ENCODE measurements at places on chromosomes 11 and 22.

- DNase-seq, result peak; percentile 33
Measured at GRCh38 chr11:110858547-110858921, 146.3 kb upstream of the ARHGAP20 start.

- DNase-seq, result peak; percentile 87
Measured at GRCh38 chr11:134050541-134051383, 18.1 kb upstream of the JAM3 start.

GRCh38 chr11:110355011-110355744 is 58.8 kb upstream of the RDX start:
- DNase-seq, result peak; percentile 67

DNA sequence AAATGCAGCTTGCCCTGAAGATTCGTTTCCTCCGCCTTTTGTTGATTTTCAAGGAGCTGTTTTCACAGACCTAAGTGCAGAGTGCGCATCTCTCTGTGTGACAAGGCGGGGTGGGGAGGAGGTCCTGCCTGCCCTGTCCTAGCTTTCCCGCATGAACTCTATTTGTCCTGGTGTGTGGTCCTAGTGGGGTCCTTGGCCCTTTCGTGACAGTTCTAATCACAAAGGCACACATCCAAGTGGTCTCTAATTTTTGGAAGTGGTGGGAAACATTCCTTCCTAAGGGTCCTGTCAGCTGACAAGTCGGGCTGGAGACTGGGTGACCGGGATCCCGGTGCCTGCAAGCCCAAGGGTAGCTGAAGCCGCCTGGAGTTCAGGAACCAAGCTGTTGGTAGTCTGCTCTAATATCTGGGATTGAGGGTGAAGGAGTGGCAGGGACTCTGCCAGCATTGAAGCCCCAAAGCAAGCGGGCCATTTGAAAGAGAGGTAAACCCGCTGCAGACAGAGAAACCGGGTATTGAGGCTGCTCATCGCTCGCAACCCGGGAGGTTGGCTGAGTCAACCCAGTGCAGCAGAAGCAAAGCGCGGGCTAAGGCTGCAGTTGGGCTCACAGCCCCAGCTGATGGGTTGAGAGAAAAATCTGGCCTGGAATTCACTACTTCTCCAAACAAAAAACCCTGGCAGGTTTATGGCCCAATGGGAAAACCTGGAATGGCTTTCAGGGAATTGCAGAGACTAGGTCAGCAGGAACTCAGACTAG is 28.1 kb upstream of the FBXO3 start:
- DNase-seq, result peak; percentile 85

DNA sequence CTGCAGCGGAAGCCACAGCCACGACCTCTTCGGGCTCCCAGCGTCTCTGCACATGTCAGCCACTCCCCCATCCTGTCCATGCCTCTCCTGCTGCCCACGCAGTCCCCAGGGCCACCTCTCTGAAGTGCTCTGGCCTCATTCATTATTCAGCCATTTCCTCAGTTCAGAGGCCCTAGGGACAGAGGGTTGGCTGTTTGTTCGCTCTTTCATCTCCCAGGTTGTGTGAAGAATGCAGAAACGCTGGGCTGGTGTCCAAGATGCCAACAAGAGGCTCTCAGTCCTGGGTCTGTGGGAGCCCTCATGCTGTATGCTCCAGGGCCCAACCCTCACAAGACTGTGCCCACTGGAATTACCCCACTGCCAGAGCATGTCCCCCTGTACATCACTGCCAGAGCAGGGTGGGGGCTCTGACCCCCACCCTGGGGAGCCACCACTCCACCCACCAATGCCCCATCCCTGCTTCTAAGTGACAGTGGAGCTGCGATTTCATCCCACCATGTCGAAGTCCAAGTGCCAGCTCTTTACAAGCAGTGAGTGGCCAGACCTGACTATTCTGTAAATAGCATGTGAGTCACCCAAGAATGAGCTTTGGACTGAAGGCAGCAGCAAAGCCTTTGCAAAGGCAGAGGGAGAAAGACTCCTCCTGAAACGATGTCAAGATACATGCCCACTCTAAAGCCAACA is 209.6 kb downstream of the BUD13 start:
- peak; percentile 76 for DNase-seq

DNA sequence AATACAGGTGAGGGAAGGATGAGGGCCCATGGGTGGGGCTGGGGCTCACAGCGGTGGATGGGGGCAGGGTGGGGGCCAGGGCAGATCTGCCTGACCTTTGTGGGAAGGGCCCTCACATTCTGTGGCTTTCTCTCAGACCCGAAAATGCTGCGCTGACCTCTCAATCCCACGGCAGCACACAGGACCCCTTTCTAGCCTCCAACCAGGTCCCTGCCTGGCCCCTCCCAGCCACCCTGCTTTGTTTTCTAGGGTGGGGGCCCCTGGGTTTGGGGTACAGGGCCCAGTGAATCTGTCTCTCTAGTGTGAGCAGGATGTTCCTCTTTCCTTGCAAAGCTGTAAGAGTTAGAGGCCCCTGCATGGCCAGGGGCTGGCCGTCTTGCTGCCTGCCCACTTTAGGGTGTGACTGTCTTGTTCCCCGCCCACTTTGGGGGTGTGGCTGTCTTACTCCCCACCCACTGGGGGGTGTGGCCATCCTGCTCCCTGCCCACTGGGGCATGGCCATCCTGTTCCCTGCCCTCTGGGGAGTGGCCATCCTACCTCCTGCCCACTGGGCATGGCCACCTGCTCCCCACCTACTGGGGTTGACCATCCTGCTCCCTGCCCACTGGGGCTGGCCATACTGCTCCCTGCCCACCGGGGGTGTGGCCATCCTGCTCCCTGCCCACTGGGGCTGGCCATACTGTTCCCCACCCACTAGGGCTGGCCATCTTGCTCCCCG is 11.5 kb downstream of the PARVG start:
- no peak for DNase-seq

DNA sequence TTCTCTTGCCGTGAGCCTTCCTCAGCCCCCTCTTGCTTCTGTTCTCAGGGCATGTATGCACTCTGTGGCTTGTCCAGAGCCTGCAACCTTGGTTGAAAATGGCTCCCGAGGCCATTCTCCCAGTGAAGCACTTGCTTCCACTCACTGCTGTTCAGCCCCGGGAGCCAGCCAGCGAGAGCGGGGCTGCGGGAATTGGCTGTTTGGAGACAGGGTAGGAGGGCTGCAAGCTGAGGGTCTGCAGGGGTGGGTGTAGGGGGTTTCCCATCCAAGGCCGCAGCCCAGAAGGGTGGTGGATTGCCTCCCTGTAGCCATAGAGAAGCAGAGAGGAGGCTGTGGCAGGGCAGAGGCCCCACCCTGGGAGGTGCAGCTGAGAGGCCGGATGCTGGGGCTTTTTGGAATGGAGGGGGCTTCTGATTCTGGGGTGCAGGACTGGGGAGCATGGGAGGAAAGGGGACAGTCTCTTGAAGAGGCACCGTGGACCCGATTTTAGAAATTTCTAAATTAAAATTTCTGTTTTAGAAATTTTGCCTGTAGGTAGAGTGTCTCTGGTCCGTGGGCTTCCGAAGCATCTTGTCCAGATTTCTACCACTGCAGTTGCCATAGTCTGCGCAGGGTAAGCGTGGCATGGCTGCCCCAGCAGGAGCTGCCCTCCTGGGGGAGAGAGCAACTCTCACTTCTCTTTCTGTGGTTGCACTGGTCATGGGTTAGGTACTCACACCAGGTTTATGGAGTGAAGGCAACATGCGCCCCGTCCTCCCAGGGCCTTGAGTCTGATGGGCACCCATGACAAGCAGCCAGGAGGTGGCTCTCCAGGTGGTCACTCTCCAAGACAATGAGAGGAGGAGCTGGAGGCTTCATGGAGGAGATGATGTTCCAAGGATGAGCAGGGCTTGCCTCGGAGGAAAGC is 100.2 kb downstream of the TBC1D22A start:
- DNase-seq, result no peak

DNA sequence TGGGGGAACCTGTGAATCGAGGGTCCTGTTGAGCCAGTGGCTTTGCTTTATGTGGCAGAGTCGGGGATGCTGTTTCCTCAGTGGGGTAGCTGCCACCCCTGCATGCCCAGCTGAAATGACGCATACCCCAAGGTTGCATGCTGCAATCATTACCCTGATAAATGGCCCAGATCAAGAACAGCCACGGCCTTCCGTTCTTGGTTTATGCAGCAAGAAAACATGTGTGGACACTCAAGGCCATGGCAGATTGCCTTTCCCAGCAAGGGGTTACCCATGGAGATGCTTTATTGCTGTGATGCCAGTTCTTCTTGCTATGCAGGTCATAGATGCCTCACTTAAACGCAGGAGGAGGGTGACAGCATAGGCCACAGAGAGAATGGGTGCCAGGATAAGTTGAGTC is 14.3 kb upstream of the SREBF2 start:
- no peak for DNase-seq

DNA sequence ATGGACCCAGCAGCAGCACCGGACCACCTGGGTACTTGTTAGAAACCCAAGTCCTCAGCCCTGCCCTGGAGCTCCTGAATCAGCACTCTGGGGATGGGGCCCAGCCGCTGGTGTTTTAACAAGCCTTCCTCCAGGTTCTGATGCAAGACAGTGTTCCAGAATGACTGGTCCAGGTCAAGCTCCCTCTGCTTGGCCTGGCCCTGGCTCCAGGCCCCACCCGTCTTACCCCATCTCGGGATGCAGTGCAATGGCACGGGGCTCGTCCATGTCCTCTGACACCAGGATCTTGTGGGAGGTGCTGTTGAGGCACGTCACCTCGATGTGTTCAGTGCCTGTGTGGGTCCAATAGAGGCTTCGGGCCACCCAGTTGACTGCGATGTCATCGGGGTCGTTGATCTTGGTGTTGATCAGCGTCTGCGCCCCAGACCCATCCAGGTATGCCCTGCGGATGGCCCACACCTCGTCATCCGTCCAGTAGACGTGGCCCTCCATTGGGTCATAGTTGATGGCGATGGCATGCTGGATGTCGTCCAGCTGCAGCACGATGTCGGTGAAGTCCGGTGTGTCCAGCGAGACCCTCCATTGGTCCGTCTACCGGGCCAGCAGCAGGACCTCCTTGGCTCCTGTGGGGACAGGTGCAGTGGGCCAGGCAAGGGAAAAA is 140.3 kb downstream of the CRYBB2 start:
- DNase-seq, result no peak

DNA sequence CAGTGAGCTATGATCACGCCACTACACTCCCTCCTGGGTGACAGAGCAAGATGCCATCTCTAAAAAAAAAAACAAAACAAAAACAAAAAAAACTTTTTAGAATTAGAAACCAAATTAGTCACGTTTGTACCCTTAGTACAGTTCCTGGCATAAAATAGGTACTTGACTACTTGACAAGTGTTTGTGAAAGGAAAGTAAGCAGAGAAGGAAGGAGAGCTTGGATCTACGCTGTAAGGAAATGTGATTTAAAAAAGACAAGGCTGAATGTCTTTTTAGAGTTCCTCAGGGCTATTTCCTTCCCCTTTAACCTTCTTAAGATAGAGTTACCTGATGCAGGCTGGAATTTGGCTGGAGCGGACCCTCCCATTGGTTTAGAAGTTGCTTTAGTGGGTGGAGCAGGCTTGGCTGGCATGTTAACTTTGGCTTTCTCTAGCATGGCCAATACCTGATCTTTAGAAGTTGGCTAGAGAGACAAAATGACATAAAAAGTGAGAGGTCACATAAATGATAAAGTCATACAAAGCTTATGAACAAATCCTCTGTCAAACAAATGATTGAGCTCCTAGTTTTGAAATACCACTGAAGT is 50.7 kb downstream of the F2 start:
- DNase-seq, result no peak

GRCh38 chr11:74011360-74012073 is 2.6 kb upstream of the UCP3 start:
- no peak for DNase-seq

- no peak for DNase-seq
Measured at GRCh38 chr22:37609240-37610152, 862 bp downstream of the GGA1 start.

DNA sequence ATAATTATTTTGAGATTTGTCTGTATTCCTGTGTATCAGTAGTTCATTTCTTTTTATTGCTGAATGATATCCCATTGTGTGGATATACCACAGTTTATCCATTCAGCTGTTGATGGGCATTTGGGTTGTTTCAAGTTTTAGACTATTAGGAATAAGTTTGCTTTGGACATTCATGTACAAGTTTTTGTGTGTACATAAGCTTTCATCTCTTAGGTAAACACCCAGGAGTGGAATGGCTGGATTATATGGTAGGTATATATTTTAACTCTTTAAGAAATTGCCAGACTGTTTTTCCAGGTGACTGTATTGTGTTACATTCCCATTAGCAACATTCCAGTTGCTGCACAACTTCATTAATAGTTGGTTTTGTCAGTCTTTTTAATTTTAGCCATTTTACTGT is 52.0 kb downstream of the ARHGEF12 start:
- DNase-seq, result no peak

DNA sequence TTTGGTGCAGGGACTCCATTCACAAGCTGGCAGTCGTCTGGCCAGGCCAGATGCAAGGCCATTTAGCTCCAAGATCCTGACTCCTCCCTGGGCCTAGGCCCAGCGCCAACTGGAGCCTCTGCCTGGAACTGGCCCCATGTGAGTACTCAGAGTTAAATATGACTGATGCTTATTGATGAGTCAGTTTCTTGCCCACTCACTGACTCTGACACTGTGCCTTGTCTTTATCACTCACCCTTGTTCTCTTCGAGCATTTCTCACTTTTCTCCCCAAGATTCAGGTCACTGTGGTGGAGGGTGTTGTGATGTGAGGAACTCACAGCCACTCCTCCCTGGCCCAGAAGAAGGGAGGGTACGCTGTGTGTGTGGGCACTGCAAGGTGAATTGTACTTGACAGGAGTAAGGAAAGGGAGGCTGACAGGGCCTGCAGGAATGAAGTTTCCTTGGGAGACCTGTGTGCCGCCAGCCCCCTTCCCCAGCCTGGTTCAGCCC is 23.2 kb upstream of the ST3GAL4 start:
- DNase-seq, result no peak

DNA sequence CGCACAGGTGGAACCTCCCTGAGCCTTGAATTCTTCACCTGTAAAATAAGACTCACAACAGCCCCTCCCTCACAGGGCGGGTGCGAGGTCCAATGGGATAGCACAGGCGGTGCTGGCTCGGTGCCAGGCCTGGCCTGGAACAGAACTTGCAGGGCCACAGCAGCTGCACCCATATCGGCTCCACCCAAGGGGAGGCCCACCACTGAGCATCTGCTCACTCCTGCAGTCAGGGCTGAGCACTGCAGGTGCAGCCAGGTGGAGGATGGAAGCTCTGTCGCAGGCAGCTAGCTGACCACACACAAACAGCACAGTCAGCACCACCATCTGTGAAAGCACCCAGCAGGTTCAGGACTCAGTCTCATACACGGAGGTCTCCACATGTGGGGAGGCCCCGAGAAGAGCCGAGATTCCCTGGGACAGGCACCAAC is 19.6 kb downstream of the VPS37C start:
- peak; percentile 78 for DNase-seq

DNA sequence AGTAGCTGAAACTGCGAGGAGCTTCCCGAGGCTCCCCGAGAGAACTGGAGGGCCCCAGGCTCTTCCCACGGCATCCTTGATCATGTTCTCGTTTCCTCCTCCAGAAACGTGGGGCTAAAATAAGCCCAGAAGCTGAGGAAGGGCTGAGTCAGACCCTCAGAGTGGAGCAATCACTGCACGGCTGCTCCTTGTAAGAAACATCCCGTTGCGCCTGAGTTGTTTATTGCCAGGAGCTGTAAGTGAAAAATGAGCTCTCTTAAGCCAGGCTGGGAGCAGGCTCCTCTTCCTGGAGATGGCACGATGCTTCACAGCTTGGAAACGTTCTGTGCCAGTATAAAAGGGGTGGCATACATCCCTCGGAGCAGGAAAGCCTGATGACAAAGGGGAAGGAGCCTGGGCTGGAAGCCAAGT is 47.3 kb upstream of the SYN3 start:
- peak; percentile 61 for DNase-seq

All from hepatocyte (in vitro differentiated cells).